B cell (primary cell): ENCODE measurements at places on chromosomes 1 and 21.
A peak's percentile ranks its signal among the peaks of the same experiment; 100 is the strongest.

GRCh38 chr1:149945206-149945605 is 8.5 kb upstream of the MTMR11 start:
- DNase-seq, result no peak

DNA sequence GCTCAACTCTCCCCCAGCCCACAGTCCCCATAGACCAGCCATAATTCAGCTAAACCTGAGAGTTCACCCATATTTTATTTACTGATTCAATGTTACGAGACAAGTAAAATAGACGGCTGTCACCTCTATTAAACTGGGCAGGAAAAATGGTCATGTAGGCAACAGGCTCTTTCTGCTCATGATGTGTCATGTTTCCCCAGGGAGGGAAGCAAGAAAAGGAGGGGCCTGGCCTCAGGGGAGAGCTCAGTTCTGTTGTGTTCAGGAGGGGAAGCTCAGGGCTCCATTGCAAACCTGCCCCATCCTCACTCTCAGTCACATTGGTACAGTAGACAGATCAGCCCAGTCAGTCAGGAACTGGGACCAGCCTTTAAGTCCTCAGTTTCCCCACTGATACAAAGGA is 12.8 kb downstream of the GRIK3 start:
- no peak for DNase-seq

DNA sequence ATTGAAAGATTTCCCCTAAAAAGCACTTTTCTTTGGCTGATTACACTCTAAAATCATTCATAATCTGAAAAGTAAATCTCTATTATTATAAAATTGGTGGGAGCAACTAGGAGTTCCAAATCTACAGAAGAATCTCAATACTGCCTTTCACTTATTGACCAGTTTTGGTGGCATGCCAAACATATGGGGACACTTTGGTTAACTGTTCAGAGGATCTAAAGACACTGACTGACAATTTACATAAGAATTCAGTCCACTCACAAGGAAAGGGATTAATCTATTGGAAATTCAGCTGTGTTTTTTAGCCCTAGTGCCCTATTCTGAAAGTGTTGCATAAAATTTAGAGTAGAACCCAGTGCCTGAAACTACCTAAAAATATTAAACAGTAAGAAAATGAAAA is 113.6 kb downstream of the LRRC40 start:
- DNase-seq, result no peak

DNA sequence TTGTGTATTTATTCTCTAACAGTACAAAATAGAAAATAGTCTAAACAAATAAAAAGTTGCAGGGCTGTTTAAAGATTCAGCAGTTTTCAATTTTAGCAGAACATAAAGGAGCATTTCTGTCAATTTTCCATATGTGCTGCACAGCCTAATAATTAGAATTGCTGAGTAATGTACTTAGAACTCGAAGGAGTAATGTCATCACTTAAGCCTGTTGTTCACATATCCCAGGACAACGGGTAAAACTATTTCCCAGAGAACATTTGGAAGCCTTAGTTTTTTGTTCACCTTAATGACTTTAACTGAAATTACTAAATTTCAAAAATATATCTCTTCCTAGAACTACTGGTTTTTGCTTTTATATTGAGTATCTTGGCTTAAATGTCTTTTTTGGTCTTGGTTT is 81.6 kb downstream of the ZP4 start:
- no peak for DNase-seq

DNA sequence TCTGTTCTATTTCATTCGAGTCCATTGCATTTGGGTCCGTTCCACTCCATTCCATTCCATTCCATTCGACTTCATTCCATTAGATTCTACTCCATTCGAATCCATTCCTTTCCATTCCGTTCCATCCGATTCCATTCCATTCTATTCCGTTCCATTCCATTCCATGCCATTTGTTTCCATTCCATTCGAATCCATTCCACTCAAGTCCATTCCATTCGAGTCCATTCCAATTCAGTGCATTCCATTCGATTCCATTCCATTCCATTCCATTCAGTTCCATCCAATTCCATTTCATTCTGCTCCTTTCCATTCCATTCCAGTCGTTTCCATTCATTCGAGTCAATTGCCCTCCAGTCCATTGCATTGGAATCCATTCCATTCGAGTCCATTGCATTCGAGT is 2603.7 kb upstream of the TPTE start:
- no peak for DNase-seq

DNA sequence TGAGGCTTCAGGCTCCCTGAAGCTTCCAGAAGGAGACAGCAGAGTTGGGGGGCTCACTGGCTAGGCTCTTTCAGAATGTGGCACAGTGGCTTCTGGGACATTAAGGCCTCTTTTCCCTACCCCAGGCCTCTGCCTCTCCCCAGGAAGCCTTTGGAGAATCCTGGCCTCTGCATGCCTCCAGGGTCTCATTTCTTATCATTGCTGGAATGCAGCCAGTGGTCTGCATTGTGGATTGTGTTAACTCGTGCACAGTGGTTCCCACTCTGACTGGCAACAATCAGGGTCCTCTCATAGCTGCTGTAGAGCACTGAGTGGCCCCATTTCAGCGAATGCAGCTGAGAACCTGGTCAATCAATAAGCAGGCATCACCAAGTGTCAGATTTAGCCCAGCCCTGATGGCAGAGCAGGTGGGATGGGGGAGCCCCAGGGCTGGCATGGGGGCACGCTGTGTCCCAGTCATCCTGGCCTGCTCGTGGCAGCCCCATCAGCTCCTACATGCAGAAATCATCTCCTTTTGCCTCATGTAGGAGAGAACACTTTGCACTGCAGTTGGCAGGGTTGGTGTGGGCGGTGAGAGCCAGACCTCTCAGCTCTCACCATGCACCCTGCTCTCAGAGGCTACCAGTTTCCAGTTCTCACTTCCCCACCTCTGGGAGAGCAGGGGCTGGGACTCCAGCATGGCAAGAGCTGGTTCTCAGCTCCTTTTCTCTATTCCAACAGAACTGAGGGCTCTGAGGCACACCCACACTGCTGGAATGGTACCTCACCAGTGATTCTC is 13.4 kb downstream of the ADORA1 start:
- no peak for DNase-seq

DNA sequence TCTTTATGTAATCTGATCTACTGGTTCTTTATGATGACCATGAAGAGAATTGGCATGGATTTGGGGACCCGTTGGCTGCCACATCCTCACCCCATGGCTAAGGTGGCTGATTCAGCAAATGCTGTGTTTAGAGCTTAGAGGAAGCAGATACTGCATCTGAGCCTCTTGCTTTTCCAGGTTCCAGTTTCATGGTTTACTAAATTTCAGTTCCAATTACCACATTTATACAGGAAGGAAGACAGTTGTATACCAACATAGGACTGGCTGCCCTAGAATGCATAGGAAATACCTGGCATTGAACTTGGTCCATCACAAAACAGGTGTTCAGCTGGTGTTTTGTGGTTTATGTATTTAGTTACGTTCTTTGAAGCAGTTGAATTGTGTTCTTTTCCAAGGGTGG is 107.1 kb downstream of the ST3GAL3 start:
- DNase-seq, result no peak

- DNase-seq, result no peak
These were observed 53.8 kb downstream of the PCNX2 start for GRCh38 chr1:233241759-233242158.

DNA sequence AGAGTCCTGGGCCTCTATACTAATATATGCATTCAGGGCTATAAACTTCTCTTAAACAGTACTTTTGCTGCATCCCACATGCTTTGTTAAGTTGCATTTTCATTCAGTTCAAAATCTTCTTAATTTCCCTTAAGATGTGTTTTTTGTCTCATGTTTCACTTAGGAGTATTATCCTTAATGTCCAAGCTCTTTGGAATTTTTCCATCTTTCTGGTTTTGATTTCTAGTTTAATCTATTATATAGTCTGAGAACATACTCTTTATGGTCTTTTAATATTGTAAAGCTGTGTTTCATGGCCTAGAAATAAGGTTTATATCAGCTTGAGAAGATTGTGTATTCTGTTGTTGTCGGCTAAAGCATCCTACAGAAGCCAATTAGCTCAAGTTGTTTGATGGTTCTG is 1041.8 kb downstream of the PLA2G4A start:
- DNase-seq, result no peak

DNA sequence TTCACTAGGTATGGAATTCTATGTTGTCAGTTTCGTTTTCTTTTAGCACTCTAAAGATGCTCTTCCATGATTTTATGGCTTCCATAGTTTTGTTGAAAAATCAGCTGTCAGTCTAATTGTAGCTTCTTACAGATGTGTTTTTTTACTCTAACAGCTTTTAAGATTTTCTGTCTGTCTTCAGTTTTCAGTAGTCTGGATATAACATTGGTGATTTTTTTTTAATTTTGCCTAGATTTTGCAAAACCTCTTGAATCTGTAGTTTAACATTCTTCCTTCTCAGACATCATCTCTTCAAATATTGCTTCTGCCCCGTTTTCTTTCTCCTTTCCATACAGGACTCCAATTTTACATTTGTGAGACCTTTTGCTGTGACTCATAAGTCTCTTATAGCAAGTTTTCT is 17.9 kb upstream of the DYRK1A start:
- no peak for DNase-seq

DNA sequence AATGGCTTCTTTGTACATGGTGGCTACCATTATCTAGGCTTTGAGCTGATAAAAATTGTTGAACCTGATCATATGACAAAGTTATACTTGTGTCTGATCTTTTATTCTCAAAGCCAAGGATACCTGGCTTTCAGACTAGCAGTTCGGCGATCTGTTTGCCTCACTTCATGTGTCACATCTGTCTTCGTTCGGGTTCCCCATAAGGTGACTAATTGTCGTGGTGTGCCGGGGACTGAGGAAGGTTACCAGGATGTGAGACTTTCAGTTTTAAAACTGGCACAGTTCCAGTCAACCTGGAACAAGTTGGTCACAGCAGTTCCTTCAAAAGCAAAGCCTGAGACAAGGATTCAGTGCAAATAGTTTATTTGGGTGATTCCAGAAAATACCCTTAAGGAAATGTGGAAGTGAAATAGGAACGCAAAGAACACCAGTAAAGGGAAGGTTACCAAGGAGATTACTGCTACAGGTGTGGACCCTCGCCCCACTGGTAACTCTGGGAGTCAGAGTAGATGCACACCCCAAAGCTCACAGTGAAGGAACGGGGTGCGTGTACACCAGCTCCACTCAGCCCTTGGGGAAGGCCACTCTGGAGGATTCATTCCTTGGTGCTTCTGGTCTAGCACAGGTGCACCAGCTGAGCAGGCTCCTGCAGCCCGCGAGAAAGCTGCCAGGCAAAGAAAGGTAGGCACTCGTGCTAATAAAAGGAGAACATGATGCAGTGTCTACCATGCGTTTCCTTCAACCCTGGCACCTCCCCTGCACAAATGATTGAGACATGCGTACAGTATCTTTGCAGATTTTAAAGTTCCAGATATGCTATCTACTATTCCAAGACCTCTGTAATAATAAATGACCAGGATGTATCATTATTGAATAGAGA is 69.0 kb downstream of the VWA5B1 start:
- no peak for DNase-seq

- peak; percentile 65 for DNase-seq
These were observed 8.6 kb downstream of the FMOD start for GRCh38 chr1:203342192-203342940.

DNA sequence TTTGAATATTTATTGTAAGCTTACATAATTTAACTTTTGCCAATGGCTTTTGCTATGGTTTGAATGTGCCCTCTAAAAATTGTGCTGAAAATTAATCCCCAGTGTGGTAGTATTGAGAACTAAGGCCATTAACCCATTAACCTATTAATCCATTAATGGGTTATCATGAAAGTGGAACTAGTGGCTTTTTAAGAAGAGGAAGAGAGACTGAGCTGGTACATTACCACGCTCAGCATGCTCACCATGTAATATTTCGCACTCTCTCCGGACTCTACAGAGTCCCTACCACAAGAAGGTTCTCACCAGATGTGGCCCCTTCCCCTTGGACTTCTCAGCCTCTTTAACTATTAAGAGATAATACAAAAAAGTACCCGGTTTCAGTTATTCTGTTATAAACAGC is 164.4 kb upstream of the ZRANB2 start:
- DNase-seq, result no peak

DNA sequence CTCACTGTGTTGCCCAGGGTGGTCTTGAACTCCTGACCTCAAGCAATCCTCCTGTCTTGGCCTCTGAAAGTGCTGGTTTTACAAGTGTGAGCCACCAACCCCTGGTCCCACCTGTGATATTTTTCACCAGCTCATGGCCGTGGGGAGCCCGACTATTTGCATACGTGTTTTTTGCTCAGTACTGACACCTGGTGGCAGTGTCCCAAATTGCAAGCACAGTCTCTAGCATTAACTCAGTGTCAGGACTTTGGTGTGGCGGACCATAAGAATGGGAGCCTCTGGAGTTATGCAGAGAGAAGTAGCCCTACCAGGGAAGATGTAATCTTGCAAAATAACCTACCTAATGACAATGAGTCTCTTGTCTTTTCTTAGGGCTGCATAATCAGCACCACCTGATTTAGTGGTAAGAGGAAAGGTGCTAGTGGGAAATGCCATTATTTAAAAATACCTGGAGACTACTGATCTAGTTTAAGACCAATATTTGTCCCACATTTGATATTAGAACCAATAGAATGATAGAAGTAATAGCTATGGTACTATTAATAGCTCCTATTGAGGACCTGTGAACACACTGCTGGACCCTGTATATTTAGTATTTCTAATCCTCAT is 305.4 kb downstream of the DISC1 start:
- DNase-seq, result peak; percentile 20

- no peak for DNase-seq
These were observed 13.0 kb upstream of the MAP3K7CL start for GRCh38 chr21:29117372-29117955.

- no peak for DNase-seq
These were observed 83.4 kb upstream of the POU3F1 start for GRCh38 chr1:38129971-38130370.

DNA sequence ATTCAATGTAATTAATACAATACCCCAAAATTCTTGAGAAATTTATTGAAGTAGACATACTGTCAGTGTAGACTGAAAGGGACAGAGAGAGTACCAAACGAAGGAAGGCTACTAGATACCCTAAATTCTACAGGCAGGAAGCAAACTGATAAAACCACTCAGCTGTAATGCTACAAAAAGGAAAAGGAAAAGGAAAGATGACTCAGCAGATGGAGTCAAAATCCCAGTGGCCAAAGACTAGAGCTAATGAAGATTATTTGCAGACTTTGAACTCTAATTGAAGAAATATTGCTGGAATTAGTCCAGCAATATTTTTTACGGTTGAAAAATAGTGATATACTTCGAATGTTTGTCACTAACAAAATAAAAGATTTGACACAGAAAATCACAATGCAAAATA is 671.9 kb downstream of the BRINP3 start:
- no peak for DNase-seq

DNA sequence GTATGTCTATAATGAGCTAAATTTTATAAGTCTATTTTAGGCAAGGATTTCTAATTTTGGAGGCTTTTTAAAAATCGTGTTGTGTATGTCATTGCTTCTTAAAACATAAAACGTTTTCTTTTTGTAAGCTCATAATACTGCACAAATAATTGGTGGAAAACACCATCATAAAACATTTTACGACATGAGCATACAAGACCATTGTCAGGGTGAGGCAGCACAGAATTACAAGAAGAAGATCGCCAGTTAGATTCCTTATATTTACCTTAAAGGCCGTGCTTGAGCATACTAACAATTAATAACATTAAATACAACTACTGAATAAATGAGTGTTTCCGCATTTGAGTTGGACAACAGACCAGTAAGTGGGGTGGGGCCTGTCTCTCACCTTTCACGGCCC is 19.1 kb upstream of the LMX1A start:
- no peak for DNase-seq
